Activated T-helper 1 cell treated with Interleukin-2 at 50 U/mL for 16 hours (primary cell): ENCODE measurements at places on chromosomes 11 and 22.

- DNase-seq: no peak
These were observed 110.9 kb upstream of the MPPED2 start for GRCh38 chr11:30697032-30697431.

GRCh38 chr11:132840191-132840590 is 692.1 kb downstream of the OPCML start:
- no peak for DNase-seq

- DNase-seq: no peak
These were observed 45.9 kb upstream of the SYT7 start for GRCh38 chr11:61626580-61627380.

- no peak for DNase-seq
These were observed 115.4 kb downstream of the BRD1 start for GRCh38 chr22:49712195-49712791.

GRCh38 chr11:69097263-69097662 is 48.5 kb downstream of the TPCN2 start:
- DNase-seq: no peak

DNA sequence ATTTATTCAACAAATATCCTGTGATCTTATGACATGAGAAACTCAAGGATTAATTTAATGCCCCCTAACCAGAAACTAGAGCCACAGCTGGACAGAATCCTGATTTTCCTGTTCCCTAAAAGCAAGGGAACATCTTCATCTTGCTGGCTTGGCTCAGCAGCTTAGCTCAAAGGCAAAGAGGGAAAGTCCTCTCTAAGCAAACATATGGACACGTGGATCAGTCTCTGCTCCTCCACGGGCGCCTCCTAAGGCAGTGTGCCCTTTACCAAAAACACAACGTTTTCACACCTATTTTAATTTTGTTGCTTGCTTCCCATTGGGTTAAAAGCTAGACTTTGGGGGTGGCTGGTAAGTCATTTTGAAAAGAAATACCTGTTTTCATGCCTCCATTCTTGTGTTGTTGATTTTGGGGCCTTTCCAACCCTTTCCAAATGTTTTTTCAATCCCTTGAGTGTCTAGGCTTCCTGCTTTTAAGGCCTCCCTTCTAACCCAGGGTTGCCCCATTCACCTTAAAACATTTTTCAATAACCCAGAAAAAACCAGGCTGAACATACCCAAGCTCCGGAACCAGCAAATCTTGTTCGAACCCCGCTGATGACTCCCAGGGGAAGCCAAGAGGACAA is 15.5 kb downstream of the SLC1A2 start:
- no peak for DNase-seq

DNA sequence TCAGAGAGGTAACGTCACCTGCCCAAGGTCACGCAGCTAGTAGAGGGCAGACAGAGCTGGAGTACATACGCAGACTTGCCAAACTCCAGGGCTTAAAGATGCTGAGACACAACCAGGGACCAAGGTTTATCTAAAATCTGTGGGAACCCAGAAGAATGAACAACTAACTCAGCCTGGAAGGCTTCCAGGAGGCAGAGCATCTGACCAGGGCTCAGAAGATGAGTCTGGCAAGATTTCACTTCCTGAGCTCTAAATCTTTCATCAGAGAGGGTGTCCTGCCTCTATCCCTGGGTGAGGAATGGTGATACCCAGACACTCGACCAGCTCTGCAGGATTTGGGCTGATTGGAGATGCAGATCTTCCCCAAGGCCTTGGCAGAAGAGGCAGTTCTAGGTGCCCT is 9.1 kb downstream of the GAL3ST1 start:
- no peak for DNase-seq

GRCh38 chr11:19615341-19616183 is 97.1 kb upstream of the NAV2 start:
- DNase-seq: no peak

DNA sequence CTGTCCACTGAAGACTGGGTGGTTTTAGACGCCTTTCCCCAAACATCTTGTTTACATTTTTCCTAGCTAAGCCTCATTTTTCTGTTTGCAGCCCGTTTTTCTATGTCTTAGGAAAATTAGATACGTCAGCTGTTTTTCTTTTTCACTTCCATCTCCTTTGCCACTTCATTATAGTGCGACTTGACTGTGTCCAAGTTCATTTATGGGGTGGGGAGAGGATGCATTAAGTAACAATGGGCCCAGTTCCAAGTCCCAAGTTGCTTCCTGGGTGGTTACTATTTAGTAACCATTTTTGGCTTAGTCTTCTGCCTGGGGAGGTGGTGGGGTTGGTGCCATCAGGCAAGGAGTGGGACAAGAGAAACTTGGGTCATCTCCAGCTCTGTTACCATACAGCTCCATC is 83.0 kb downstream of the TRAF6 start:
- no peak for DNase-seq

GRCh38 chr11:94725097-94725496 is 43.1 kb upstream of the AMOTL1 start:
- DNase-seq: no peak

DNA sequence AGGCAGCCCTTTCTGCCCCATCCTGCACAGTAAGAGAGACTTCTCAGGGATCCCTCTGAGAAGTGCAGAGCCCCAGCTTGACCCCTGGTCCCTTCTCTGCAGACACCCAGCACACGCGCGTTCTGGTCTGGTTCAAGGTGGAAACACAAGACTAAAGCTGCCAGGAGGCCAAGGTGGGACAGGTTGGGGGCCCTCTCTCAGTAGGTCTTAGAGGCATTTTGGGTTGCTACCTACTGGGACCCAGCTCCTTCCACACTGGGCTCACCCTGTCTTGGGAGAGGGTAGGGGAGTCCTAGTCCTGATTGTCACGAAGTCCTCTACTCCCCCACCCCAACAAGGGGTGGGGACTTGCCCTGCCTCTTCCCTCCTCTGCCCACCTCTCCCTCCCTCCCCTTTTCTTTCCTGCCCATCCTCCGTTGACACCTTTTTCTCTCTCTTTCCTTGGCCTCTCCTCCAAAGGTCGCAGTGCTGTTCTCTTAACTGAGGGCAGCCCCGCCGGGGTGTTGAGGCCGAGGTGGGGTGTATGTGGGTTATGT is 763 bp upstream of the SOX10 start:
- no peak for DNase-seq

GRCh38 chr11:104967534-104968354 is 630 bp downstream of the CASP4 start:
- DNase-seq: no peak

GRCh38 chr22:26536056-26536761 is 23.9 kb upstream of the TFIP11 start:
- DNase-seq: no peak

DNA sequence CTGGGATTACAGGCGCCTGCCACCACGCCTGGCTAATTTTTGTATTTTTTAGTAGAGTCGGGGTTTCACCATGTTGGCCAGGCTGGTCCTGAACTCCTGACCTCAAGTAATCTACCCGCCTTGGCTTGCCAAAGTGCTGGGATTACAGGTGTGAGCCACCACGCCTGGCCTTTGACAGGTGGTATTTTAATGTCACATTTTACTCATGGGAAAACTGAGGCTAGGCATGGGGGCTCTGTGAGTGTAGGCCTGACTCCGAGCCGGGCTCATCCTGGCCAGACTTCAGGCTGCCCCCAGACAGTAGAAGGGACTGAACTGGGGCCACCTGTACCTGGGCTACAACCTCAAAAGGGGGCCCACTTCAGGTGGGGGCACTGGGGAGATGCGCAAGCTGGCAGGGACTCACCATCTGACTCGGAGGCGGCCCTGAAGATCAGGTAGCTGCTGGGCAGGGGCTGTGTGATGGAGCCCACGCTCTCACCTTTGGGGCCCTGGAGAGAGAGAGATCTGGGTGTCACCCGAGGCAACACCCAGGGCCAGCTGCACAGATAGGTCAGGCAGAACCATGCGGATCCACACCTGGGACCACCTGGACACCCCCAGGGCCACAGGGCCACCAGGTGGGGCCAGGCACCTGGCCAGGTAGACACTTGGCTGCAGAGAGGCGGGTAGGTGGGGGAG is 45.8 kb downstream of the OSBPL5 start:
- DNase-seq: no peak

DNA sequence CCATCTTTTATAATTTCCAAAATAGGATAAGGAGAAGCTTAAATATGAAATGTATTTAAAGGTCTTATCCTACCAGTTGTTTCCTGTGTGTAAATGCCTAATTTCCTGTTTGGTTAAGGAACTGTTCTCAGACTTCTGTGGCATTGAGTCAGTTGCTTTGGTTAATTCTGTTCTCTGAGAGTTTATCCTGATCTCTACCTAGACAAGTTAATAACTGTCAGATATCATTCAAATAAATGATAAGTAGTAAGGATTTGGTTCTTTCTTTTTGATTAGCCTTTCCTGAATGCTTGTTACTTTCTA is 39.5 kb downstream of the CTNND1 start:
- no peak for DNase-seq

- peak; percentile 67 for DNase-seq
These were observed 56.4 kb upstream of the CD44 start for GRCh38 chr11:35082321-35083180.

GRCh38 chr11:115712296-115712695 is 208.1 kb upstream of the CADM1 start:
- no peak for DNase-seq
